ENCODE measurements at places on chromosomes 6 and 20.

DNA sequence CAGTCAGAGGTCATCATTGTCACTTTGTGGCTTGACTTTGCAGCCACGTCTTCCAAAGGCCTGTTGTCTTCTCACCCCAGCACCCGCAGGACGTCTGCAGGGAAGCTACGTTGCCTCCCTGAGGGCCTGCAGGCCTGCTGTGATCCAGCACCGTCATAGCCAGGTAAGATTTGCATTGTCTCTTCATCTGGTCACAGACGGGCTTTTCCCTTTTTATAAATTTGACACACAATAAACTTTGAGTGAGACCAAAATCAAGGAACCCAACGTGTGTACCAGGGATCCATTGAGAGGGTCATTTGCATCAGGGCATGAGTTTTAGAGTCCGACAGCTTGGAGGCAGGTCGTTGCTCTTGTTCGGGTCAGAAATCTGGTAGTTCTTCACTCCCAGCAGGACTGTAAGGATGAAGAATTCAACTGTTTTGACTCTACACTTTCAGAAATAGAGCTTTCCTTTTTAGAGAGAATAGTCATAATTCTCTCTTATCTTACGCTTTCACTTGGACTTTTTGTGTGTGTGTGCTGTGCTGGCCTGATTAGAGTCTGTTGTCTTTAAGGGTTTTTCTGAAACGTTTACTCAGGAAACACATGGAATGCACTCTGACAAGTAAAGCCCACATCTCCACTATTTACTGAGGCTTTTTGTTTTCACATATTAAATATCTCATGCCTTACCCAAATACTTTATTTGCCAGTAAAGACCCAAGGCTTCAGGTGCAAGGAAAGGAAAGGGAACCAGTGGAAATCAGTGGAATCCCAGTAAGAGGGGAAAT lies 177.2 kb upstream of the TAB2 start:
- peak; percentile 29 for DNase-seq

DNA sequence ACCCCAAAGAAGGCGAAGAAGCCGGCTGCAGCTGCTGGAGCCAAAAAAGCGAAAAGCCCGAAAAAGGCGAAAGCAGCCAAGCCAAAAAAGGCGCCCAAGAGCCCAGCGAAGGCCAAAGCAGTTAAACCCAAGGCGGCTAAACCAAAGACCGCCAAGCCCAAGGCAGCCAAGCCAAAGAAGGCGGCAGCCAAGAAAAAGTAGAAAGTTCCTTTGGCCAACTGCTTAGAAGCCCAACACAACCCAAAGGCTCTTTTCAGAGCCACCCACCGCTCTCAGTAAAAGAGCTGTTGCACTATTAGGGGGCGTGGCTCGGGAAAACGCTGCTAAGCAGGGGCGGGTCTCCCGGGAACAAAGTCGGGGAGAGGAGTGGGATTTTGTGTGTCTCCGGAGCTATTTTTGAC lies 69.6 kb downstream of the HFE start:
- DNase-seq: peak; percentile 53

DNA sequence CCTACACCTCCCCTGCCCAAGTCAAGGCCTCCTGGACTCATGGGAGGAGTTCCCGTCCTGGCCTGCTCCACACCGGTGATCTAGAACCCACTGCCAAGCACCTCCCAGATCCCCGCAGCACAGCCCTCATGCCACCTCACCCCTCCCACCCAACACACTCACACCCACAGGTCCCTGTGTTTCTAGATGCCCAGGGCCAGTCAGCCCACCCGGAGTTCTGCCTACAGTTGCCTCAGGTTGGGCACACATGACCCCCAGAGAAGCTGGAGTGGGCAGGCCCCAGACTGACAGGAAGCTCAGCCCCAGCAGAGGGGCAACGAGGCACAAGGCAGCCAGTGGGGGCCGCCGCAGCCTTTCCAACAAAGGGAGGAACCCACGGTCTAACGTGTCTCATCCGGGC lies 29.6 kb downstream of the RRBP1 start:
- no peak for DNase-seq

DNA sequence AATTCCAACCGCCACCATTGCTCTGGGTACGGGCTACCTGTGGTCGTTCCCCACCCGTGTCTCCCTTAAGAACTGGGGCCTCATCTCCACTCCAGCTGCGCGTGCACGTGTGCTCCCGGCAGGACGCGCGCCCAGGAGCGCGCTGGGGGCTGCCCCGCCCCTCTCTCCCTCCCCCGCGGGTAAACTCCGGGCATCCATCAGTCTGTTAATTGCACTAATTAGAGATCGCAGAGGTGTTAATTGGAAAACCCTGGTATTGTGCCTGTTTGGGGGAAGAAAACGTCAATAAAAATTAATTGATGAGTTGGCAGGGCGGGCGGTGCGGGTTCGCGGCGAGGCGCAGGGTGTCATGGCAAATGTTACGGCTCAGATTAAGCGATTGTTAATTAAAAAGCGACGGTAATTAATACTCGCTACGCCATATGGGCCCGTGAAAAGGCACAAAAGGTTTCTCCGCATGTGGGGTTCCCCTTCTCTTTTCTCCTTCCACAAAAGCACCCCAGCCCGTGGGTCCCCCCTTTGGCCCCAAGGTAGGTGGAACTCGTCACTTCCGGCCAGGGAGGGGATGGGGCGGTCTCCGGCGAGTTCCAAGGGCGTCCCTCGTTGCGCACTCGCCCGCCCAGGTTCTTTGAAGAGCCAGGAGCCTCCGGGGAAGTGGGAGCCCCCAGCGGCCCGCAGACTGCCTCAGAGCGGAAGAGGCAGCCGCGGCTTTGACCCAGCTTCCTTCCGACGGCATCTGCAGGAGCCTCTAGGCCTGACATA lies 14.4 kb downstream of the FOXP4 start:
- DNase-seq: peak; percentile 77

DNA sequence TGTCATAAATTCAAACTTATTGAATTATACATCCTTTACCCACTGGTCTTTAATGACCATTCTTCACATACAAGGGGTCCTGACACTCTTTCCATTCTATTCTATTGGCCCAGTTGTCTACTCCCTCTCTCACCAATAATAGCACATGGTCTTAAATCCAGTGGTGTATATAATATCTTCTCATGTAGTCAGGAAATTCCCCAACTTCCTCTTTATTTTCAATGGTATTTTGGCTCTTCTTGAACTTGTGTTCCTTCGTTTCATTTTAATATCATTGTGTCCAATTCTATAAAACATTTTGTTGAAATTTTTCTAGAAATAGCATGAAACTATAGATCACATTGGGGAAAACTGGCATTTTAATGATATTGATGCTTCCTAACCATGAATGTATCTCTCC lies 36.8 kb downstream of the PSMB9 start:
- no peak for DNase-seq

DNA sequence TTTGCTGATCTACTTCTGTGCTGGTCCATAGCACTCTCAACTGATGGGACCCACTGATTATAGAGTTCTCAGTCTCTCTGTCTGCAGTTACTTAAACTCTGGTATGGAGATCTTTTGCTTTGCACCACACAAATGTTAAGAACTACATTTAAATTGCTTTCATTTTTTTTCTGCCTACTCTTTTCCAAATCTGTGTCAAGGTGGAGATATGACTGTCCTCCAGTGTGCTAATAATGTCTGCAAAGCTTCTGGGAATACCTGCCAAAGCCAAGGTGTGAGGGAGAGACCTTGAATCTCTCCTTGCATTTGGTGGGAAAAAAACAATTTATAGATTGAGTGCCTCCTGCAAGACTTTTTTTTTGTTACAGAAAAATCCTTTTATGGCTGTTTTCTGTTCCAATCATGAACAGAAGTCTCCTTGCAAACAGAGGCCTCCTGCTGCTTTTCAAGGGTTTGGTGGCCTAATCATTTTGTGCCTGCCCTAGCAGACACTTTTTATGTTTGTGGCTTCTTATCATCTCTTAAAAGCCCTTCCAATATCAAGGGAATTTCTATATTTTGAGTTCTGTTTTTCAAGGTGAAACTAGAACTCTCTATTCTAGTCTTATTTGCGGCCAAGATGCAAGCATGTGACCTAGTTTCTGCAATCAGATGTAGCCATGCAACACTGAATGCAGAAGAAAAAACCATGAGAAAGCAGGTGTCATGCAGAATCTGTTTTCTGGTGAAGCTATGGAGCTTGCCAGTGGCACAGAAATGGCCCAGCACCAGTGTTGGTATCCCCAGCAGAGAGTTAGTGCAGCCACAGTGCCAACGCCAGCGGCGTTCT lies 23.2 kb upstream of the AKIRIN2 start:
- no peak for DNase-seq

Measured in activated effector memory CD4-positive, alpha-beta T cell treated with Interleukin-2 at 50 U/mL for 16 hours (primary cell).